Kidney (tissue), 22 donors: ENCODE measurements at places on chromosomes 4 and X. TPM values are rescaled to one million over a fixed set of nuclear protein-coding genes. Genes with fewer than 3 reads are reported as not detected.
A peak's percentile ranks its signal among the peaks of the same experiment; 100 is the strongest.

- no peak for DNase-seq
- H3K27ac ChIP-seq = no peak overlapping the region
- no peaks in the 10 kb centered on the region for H3K4me1 ChIP-seq
- H3K36me3 ChIP-seq = no peaks in the 10 kb centered on the region
- no peaks in the 10 kb centered on the region for H3K27me3 ChIP-seq
- H3K4me3 ChIP-seq = no peak overlapping the region
These were observed 7.5 kb downstream of the CPE start for GRCh38 chr4:165386328-165386727.

- no peaks in the 10 kb centered on the region for H3K4me1 ChIP-seq
- H3K27me3 ChIP-seq = no peaks in the 10 kb centered on the region
- peak overlapping the region; percentile 91 for H3K4me3 ChIP-seq
- H3K36me3 ChIP-seq = no peaks in the 10 kb centered on the region
- H3K27ac ChIP-seq = peak overlapping the region; percentile 4
These were observed 210.3 kb upstream of the SPIN4 start for GRCh38 chrX:63561425-63561824.

- no peak overlapping the region for H3K27ac ChIP-seq
- H3K4me1 ChIP-seq = peaks cover 5% of the 10 kb centered on the region
These were observed 71.4 kb downstream of the RGS12 start for GRCh38 chr4:3364199-3364598.

GRCh38 chrX:131617182-131617581, 73.3 kb downstream of the OR13H1 start:
- no peak overlapping the region for H3K4me3 ChIP-seq
- H3K27me3 ChIP-seq = peaks cover 22% of the 10 kb centered on the region
- no peak overlapping the region for H3K27ac ChIP-seq
- no peaks in the 10 kb centered on the region for H3K36me3 ChIP-seq
- H3K4me1 ChIP-seq = no peaks in the 10 kb centered on the region

MAGEA2 gene
- total RNA-seq = not detected

SPATA18 gene
- 11.6 TPM for total RNA-seq
